ENCODE measurements at places on chromosomes 6 and 20.
A peak's percentile ranks its signal among the peaks of the same experiment; 100 is the strongest.

GRCh38 chr20:53639647-53640440 is 46.2 kb upstream of the ZNF217 start:
- no peak for DNase-seq

DNA sequence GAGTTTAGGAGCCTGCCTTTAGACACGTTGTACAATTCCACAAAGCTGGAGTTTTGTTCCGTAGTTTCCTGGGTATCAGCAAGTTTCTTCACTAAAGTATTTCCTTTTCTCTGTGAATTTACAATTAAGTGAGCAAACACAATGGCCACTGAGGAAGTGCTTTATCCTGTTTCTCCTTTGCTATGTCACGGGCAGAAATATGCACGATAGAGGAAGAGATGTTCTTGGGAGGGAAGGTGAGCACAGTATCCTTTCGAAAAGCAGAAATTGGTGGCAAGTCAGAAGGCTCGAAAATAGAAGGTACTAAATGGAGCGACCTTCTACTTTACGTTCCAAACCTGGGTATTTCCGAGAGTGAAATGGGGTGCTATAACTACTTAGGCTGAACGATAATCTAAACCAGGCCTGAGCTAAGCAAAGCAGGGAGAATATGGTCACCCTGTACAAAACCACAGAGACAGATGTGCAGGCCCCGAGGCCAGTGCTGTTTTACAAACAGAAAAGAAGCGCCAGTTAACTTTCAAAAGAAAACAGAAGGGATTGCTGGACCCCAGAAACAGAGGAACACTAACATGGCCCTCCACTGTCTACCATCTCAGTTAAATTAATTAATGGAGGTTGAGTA is 259.6 kb downstream of the TBC1D7 start:
- DNase-seq, result no peak

DNA sequence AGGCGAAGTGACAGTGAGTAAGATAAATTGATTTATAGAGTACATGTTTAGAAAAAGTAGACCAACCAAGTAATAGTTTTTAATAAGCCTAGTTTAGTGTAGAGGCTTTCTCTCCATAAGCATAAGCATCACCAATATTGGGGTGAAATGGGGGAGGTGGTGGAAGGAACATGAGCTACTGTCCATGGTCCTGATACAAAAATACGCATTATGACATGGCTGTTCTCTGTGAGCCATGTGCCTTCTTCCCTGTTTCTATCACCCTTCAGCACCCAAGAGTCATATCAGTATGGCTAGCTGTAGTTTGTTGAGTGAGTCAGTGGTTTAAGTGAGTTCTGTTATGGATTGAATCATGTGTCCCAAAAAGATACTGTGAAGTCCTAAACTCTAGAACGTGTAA is 150.8 kb downstream of the EDN1 start:
- DNase-seq, result no peak

GRCh38 chr6:20402342-20403069 is 827 bp downstream of the E2F3 start:
- DNase-seq, result peak; percentile 41

GRCh38 chr6:35522660-35523658 is 10.3 kb upstream of the TULP1 start:
- DNase-seq, result peak; percentile 25

DNA sequence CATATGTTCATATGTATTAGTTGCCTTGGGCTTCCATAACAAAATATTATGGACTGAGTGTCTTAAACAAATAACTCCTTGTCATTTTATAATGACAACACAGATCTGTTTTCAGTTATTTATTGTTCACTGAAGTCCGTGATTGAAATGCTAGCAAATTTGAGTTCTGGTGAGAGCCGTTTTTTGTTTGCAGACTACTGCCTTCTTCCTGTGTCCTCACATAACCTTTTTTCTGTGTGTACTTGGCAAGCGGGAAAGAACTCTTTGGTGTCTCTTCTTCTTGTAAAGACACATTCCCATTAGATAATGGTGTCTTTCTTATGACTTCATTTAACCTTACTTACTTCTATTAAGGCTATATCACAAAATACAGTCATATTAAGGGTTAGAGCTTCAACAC is 482.9 kb upstream of the EYS start:
- no peak for DNase-seq

DNA sequence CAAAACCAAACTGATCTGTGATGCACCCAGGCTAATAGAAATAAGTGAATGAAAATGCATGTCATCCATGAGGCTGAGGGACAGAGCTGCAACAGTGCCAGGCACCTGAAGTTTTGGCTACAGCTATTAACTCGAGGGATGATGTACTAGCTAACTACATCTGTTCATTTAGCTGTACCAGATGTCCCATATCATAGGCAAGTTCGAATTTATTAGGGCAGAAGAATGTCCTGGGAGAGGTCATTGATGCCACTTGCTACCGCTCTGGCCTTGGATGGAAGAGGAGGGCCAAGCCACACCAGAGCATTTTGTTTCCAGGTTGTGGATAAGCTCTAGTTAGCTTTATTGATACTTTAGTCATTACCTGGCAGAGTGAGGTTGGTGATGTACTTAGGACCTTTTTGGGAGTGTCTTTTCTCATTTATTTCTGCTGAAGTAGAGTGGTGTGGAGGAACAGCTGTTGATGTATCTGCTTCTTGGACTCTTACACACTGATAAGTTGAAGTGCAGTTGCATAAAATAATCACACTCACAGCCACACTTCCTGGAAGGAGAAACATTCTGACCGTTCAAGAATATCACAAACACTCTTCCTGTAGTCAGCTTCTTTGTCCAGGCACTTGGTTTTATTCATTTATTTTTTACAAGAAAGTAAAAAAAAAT is 8.2 kb downstream of the ZFAND3 start:
- DNase-seq, result no peak

GRCh38 chr6:33708516-33709204 is 2.8 kb downstream of the UQCC2 start:
- DNase-seq, result no peak

GRCh38 chr6:29685718-29686326 is 4.9 kb upstream of the ZFP57 start:
- no peak for DNase-seq

DNA sequence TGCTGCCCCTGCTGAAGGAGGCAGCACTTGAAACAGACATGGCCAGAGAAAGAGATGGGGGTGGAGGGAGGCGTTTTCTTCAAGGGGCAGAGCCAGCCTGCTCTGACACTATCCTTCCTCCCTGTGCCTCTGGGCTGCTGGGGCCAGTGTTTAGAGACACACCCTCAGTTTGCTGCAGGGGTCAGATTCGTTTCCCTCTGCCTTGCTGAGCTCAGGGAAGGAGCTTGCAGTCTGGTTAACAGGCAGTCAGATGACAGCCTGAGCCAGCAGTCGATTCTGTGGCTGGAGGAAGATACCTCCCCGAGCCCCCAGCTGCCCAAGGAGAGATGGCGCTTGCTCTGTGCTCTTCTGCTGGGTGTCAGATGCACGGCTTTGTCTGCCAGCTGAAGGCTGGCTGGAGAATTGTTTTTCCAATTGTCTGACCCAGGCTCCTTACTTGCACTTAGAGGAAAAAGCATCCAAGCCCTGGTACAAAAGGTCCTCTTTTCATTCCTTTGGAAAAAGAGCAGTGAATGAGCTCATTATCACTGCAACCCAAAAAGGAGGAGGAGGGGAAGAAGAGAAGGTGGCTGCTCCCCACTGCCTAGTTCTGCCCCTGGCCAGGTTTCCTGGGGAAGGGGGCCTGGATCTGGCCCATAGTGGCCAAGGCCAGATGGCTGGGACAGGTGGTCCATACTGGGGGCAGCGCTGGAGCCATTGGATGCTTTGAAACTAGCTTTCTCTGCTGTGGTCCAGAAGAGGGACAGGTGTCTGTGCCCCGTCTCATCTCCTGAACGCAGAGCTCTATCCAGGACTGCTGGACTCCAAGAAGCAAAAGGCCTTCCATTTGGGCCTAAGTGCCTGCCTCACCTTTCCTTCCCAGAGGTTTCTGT is 88.2 kb downstream of the TCP11 start:
- no peak for DNase-seq

DNA sequence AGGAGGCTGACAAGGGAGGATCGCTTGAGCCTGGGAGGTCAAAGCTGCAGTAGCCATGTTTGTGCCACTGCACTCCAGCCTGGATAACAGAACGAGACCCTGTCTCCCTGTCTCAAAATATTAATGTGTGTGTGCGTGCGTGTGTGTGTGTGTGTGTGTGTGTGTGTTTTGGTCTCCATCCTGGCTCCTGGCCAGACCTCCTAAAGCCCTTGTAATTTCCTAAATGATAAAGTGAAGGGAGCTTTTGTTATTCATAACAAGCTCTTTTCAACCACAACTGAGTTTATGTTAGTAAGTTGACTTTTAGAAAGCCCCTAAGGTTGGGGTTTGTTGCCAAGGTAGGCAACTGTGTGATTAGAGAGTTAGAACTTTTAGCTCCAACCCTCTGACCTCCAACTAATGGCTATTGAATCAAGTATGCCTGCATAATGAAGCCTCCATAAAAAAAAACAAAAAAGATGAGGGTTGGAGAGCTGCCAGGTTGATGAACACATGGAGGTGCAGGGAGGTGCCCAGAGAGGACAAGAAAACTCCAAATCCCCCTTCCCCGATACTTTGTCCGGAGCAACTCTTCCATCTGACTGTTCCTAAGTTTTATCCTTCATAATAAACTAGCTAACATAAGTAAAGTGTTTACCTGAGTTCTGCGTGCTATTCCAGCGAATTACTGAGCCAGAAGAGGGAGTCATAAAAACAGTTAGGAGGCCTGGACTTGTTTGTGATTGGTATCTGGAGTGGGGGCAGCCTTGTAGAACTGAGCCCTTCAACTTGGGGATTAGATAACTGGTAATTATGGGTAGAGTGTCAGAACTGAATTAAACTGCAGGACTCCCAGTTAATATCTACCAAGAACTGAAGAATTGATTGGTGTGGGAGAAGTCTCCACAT is 5.3 kb upstream of the AIF1 start:
- no peak for DNase-seq

DNA sequence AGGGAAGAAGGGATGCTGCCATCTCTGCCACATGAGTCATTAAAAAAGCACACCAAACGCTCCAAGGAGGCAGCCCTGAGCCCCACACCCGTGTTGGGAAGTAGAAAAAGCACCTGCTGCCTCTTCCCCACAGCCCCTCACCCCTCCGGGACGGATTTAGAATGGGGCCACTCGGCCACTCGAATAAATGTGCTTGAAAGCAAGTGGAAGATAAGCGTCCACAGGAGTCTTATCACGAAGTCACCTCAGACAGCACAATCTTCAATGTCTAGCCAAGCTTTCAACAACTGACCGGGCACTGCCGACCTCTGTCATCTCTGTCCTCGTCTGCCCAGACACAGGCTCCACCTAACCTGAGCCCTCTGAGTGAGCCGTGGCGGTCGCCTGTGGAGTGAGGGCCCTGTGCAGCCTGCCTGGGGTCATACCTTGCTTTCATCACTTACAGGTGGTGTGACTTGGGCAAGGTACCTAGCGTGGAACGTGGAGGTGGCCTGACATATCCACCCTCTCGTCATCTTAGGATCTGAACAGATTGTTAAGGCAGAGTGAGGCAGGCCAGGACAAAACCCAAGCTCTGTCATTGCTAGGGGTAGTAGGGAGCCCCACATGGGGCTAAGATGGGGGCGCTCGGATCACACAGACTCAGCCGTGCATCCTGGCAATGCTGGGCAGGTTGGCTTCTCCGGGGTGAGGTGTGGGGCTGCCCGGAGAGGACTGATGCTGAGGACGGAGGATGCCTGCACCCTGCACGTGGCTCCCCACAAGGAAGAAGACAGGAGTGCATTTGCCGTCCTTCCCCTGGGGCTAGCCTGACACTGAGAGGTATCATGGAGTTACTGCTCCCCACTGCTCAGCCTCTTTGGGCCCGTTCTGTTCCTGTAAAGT is 34.8 kb downstream of the PSMG4 start:
- DNase-seq, result no peak

DNA sequence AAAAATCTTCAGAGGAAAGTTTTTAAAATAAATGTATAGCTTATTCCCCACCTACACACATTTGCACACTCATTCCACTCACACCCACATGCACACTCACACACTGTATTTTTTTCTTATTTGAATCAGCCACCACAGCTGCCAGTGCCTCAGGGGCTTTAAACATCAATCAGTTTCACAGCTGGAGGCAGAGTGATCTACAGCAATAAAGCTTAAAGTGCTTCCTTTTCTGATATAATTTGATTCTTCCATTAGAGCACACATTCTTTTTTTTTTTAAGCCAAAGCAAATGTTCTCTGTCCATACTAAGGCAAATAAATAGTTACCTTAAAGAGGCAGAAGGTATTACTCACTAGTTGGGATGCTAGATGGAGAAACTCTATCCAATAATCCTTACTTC is 498.8 kb upstream of the POU3F2 start:
- no peak for DNase-seq

GRCh38 chr20:62358171-62359042 is 8.7 kb downstream of the LAMA5 start:
- no peak for DNase-seq

DNA sequence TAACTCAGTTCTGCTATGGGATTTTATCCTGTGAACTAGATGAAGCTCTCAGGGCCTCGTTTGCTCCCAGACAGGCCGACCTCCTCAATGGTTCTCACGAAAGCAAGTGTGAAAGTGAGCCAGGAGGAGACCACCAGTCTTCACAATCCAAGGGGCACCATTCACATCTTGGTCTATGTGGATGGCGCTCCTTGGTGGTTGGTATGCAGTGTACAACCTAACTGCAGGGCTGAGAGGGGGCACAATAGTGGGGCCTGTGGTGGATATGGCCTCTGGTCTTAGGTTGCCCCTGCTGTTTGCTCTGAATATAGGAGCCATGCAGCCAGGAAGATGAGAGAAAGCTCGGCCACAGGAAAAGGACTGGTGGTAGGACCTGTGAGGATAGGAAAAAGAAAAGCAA is 24.7 kb downstream of the TRIM26 start:
- no peak for DNase-seq

DNA sequence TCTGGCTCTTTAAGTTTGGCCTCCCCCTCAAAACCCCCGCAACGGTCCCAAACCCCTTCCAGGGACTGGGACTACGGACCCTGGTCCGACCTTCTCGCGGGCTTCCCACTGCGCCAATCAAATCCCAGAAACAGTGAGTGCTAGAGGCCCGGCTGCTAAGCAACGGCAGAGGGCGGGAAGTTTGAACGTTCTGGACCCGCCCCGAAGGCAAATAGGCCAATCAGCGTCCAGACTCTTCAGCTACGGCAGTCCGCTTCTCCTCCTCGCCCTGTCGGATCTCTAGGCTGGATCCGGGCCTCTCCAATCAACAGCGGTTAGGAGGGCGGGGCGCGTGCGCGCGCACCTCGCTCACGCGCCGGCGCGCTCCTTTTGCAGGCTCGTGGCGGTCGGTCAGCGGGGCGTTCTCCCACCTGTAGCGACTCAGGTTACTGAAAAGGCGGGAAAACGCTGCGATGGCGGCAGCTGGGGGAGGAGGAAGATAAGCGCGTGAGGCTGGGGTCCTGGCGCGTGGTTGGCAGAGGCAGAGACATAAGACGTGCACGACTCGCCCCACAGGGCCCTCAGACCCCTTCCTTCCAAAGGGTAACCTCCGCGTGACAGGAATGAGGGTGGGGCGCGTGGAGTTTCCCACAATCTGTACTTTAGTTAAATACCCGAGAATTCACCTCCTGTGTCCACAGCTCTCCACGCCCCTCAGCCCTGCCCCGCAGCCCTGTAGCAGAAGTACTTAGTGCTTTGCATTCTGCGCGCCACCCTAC is at the start of gene MSH5:
TSS of gene MSH5 (plus strand) at position 367 of the 758 bp plus-strand sequence. CDS start 462 bp downstream, outside the sequence.
- peak; percentile 99 for DNase-seq

GRCh38 chr6:44898296-44898930 is 429.7 kb upstream of the RUNX2 start:
- no peak for DNase-seq

GRCh38 chr20:59933296-59933848 is at the start of gene SYCP2:
TSS of gene SYCP2 (minus strand) at chr20:59933637. CDS start at chr20:59922413, 11,224 bp downstream.
- no peak for DNase-seq

- no peak for DNase-seq
These were observed 55.9 kb upstream of the RREB1 start for GRCh38 chr6:7051780-7052442.
